ENCODE measurements at places on chromosomes 1 and 21. TPM values are rescaled to one million over a fixed set of nuclear protein-coding genes. Genes with fewer than 3 reads are reported as not detected.
A peak's percentile ranks its signal among the peaks of the same experiment; 100 is the strongest.

The GSTM1 gene
- not detected for total RNA-seq

The CACNA1S gene
- total RNA-seq, result 0.06 TPM

The LEFTY2 gene
- 1.2 TPM for total RNA-seq

The NBPF4 gene
- total RNA-seq, result not detected

The FCRLA gene
- 0.32 TPM for total RNA-seq

DNA sequence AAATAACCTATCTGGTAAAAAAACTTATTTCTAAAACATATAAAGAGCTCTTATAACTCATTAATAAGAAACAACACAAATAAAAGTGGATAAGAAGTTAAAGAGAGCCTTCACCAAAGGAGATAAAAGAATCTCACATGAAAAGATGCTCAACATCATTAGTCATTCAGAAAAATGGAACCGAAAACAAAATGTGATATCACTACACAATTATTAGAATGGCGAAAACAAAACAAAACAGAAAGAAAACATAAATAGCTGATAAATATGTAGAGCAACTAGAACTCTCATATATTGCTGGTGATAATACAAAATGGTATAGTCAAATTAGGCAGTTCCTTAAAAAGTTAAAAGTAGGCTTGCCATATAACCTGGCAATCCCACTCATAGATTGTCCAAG is 1109.3 kb downstream of the PLA2G4A start:
- no peak overlapping the region for H3K27ac ChIP-seq
- H3K4me3 ChIP-seq, result no peak overlapping the region
- no peaks in the 10 kb centered on the region for H3K36me3 ChIP-seq
- no peaks in the 10 kb centered on the region for H3K4me1 ChIP-seq
- no peak for DNase-seq
- no peaks in the 10 kb centered on the region for H3K27me3 ChIP-seq

- peak; percentile 70 for DNase-seq
- no peaks in the 10 kb centered on the region for H3K27me3 ChIP-seq
- no peak overlapping the region for H3K4me3 ChIP-seq
- peaks cover 44% of the 10 kb centered on the region for H3K4me1 ChIP-seq
These were observed 15.3 kb downstream of the AGPAT3 start for GRCh38 chr21:43880111-43880985.

GRCh38 chr1:67687649-67688048 is 2.6 kb downstream of the GADD45A start:
- H3K4me3 ChIP-seq, result peak overlapping the region; percentile 93
- H3K36me3 ChIP-seq, result peaks cover 26% of the 10 kb centered on the region
- peak overlapping the region; percentile 94 for H3K27ac ChIP-seq

DNA sequence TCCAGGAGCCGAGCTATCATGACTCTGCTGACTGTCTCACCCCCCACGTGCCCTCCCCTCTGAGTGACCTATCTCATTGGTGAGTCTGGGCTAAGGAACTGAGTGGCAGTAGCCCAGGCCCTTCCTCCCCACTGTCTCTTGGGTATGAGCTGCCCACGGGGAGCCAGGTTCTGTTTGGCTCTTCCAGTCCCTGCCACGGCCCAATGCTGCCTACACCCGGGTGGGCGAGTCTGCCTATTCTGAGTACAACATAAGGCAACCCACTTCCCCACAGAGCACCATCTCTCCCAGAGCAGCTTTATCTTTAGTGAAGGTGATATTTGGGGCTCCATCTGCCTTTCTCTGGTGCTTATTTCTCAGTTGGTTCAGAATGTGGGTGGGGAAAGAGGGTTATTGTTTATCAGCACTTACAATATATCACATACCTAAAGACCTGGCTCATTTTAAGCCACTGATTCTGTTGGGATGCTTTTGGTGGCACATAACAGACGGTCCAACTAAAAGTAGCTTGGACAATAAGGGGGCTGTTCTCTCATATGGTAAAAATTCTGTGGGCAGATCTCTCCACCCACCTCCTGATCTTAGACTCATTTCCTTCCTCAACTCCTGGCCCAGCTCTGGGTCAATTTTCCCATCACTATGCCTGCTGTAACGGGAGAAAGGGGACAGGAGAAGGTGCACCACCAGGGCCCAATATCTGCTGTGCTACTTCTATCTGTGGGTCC is 27.7 kb upstream of the VWA5B1 start:
- H3K4me3 ChIP-seq, result no peak overlapping the region
- no peak for DNase-seq
- H3K4me1 ChIP-seq, result no peaks in the 10 kb centered on the region
- H3K36me3 ChIP-seq, result no peaks in the 10 kb centered on the region
- H3K27me3 ChIP-seq, result peaks cover 8% of the 10 kb centered on the region
- no peak overlapping the region for H3K27ac ChIP-seq

GRCh38 chr1:19450811-19451515 is 34.4 kb downstream of the CAPZB start:
- DNase-seq, result no peak
- no peak overlapping the region for H3K4me3 ChIP-seq
- no peaks in the 10 kb centered on the region for H3K27me3 ChIP-seq
- peaks cover 99% of the 10 kb centered on the region for H3K4me1 ChIP-seq

- H3K4me3 ChIP-seq, result no peak overlapping the region
- no peaks in the 10 kb centered on the region for H3K4me1 ChIP-seq
- H3K27me3 ChIP-seq, result no peaks in the 10 kb centered on the region
- H3K36me3 ChIP-seq, result no peaks in the 10 kb centered on the region
- DNase-seq, result no peak
These were observed 720.2 kb downstream of the LTN1 start for GRCh38 chr21:28272272-28272992.

DNA sequence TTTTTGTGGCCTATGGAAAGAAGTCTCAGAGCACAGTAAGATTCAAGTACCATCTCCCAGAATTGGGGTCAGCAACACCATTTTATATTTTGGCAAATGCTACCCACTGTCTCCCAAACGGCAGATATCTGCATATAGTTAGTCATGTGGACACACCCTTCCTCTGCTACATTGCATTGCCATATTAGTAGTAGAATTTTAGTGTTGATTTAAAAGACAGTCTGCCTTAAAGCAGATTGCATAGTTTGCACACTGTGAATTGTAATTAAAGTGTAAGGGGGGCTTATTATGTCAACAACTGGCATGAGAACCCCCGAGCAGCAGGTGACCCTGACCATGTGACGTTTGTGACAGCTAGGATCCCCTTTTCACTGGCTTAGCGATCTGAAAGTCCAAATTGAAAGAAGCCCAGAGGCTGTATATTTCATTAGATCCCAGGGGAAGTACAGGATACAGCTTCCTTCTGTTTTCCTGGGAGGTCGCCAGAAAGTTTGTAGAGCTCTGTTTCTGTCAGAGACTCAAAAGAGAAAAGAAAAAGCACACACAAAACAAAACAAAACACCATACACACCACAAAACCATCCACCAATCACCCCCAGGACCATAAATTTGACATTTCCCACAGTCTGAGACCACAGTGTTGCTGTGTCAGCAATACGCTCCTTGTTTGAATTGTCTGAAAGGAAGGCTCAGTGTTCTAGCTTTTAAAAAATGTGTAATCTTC is 172.4 kb downstream of the NFIA start:
- no peaks in the 10 kb centered on the region for H3K27me3 ChIP-seq
- H3K4me1 ChIP-seq, result peaks cover 33% of the 10 kb centered on the region
- H3K4me3 ChIP-seq, result peak overlapping the region; percentile 40
- DNase-seq, result no peak
- H3K27ac ChIP-seq, result peak overlapping the region; percentile 74

All from lower lobe of right lung (tissue), 2 donors.